ENCODE measurements at places on chromosomes 4 and X.
A peak's percentile ranks its signal among the peaks of the same experiment; 100 is the strongest.

DNA sequence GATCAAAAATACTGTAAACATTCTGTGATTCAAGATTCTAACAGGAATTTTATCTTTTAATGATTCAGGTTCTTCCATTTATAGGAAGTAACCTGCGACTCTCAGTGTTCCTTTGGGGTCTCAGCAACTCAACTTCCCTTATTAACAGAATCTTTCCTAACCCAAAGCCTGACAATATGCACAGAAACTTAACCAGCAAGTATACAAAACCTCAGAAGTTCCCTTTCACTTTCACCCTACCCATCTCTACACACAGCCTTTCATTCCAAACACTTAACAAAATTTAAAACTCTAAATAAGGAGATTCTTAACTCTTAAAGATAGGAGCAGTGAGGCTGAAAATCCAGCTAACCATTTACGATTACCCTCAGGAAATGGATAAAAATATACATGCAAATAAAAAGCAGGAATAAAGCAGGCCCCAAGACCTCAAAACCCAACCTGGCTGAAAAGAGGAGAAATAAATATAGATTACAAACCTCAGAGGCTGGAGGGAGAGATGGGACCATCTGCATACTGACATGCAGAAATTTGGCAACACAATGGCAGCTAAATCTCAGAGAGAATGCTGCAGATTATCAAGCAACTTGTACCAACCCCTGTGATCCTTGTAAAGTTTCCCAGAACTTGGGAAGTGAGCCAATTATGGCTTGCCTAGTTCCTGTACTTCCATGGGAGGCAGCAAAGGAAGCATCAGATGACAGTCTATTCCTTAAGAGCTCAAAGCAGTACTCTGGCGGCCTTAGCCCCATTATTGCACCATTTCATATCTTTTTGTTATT is 101.0 kb downstream of the ATP11C start:
- DNase-seq, result no peak

DNA sequence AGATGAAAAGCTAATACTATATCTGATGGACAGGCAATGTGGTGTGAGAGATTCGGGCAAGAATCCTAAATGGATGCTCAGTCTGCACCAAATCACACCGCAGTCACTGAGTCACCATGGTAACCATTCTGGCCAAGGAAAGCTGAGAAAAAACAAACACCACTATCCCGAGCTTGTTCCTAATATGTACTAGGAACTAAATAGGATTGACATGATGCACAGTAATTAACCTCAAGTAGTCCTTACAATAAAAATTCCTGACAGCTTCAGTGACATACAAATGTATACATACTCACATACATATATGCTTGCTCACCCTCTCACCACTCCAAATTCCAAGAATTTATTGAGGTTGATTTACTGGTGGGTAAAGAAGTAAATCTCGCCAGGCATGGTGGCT is 1.1 kb upstream of the RAB40A start:
- peak; percentile 30 for DNase-seq

- peak; percentile 28 for DNase-seq
Observed at GRCh38 chrX:48648336-48648751, 35.3 kb upstream of the WAS start.

DNA sequence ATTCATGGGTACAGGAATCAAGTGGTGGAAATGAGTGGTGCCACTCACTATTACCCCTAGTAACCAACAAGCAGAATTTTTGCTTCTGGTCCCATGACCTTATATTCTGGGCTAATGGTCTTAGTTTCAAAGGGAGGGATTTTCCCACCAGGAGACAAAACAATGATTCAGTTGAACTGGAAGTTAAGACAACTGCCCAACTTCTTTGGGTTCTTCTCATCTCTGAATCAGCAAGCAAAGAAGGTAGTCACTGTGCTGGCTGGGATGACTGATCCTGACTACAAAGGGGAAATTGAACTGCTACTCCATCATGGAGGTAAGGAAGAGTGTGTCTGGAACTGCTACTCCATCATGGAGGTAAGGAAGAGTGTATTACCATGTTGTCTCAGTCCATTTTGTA is 87.2 kb downstream of the IL13RA2 start:
- DNase-seq, result no peak

- no peak for DNase-seq
Observed at GRCh38 chr4:165879641-165880040, 6.6 kb downstream of the TLL1 start.

- no peak for DNase-seq
Observed at GRCh38 chrX:132671229-132671641, 182.4 kb upstream of the MBNL3 start.

- DNase-seq, result no peak
Observed at GRCh38 chrX:46268412-46268811, 276.8 kb downstream of the ZNF674 start.

GRCh38 chr4:140781596-140781995 is 25.4 kb upstream of the TBC1D9 start:
- DNase-seq, result no peak

- DNase-seq, result no peak
Observed at GRCh38 chr4:87882321-87882720, 49.6 kb downstream of the MEPE start.

DNA sequence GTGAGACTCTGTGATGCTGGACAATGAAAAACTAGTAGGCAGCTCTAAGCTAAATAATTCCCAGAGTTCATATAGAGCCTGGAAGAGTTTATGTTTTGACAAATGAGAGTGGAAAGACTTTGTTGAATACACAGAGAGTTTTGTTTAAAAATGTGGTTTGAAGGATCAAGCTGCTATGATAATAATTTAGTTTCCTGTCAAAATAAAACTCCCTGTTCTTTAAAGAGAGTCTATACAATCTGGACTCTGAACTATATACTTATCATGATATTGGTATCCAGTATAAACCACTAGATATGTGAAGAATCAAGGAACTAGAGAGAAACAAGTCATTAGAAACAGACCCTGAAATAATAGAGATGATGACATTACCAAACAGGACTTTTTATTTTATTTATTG is 158.6 kb downstream of the C4orf33 start:
- no peak for DNase-seq

DNA sequence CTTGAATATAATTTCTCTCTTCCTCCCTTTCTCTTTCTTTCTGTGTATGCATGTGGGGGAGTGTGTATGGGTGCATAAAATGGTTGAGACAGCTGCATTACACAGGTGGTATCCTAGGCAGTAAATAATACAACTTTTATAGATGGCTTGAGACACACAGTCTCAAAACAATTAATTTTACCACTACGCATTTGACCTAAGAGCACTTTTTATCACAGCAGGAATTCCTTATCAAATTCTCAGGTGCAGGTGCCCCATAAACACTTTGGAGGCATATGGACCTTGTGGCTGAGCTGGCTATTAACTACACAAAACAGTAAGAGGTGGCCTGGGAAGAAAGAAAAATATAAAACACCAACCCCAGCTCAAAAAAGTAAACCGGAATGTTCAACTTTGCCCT is 91.3 kb downstream of the RASGEF1B start:
- no peak for DNase-seq

GRCh38 chr4:174650711-174651355 is 128.5 kb upstream of the HPGD start:
- DNase-seq, result no peak

GRCh38 chrX:3136161-3136961 is 95.1 kb downstream of the ARSF start:
- DNase-seq, result no peak

- no peak for DNase-seq
Observed at GRCh38 chrX:72294497-72294896, 11.2 kb downstream of the CITED1 start.

GRCh38 chr4:120858776-120859175 is 63.8 kb downstream of the PRDM5 start:
- DNase-seq, result no peak

DNA sequence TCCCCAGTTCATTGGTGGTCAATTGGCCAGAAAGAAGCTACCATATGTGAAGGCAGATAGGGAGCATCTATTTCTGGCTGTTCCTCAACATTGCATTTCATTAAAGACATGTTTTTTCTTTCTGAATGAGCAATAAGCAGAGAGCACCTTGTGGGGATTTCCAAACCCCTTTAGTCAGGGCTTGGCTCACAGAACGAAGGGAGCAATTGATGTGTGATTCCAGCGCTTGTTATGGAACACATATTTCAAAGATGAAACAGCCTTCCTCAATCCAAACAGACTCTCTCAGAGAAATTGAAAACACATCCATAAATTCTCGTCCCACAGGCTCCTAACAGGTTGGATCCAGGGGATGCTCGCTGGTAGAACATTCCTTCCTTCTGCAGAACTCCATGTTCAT is 84.1 kb downstream of the CLCN4 start:
- no peak for DNase-seq

GRCh38 chr4:108144451-108144850 is 24.3 kb downstream of the LEF1 start:
- DNase-seq, result no peak

GRCh38 chr4:139242511-139243051 is 37.4 kb downstream of the MGARP start:
- DNase-seq, result no peak

DNA sequence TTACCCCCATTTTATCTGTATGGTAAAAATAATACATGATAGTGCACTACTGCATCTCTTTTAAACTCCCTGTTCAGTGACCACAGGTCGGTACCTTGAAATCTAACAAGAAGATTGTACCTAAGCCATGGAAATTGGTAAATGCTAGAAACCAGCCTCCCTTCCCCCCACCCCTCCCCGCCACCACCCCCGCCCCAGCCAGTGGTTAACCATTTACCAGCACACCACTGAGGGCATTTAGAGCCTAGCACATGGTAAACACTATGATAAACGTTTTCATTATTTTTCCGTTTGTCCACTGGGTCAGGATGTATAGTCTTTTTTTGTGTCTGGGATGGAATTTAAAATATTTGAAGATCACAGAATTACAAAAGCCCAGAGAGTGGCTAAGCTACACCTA is 703 bp upstream of the FTSJ1 start:
- no peak for DNase-seq

DNA sequence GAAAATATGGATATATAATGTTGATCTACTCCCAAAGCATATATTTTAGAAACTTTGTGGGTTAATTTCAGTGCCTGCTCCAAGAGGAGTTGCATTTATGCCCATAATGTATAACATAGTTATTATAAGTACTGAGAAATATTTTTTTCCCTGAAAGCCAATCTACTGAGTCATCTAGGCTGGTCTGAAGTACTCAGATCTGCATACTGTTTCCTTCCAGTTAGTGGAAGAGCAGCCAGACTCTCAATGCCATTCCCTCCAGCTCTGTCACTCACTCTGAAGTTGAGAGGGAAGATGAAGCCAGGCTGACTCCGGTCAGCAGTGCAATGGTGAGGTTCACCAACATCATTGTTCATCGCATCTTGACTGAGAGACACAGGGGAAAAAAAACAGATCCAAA is 505.1 kb downstream of the PPARGC1A start:
- DNase-seq, result no peak

DNA sequence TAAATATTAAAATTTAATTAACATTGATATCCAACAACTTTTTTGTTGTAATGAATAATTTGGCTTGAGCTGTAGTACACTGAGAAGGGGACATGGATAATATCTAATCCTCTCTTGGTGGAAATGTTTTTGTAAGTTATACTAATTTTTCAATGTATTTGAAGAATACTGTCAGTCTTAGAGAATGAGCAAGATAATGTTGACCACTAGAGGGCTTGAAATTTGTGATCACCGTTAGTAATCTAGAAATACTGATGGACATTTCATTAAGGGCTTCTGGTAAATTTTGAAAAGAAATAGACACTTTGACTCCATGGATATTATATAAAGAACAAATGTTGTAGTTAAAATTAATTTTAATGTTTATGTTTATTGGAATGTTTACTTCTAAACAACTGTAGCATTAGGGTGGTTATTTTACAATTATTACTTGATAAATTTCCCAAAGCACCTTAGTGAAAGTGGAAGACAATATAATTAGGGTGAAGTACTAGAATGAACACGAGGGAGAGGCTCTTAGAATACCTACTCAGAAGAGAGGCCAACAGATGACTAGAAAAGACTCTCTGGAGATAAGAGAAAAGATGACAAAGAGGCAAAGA is 20.0 kb upstream of the CAMK2D start:
- no peak for DNase-seq

DNA sequence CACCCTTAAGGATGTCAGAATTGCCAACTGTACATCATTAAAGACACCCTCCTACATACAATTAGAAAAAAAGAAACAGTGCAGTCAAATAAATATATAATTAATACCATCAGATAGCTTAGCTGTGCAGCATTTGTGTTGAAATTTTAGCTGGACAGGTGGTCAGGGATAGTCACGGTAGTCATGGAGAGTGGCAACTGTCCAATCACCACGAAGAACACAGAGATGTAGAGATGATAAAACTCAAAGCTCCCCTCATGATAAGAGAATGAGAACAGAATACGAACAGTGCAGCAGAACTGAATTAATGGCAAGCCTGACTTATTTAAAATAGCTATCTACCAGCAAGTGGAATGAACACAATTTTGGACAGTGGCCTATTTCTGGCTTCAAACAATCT is 27.2 kb downstream of the SLC39A8 start:
- DNase-seq, result no peak

DNA sequence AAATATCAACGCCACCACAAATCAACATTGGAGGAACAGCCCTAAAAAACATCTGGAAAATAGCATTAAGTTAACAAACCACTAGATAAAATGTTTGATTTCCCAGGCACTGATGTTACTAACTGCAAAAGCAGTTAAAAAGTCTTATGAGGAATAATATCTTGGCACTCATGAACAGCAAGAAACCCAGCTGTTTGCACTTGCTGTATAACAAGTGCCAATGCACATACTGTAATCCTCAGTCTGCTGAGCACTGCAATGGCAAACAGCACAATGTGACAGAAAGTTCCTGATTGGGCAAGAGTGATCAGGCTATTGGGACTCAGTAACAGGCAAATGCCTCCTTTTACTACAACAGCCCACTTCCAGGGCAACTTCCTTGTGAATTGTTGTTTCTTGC is 20.8 kb upstream of the SEC24B start:
- no peak for DNase-seq

GRCh38 chr4:113763029-113763285 is 1.4 kb upstream of the CAMK2D start:
- no peak for DNase-seq

- DNase-seq, result no peak
Observed at GRCh38 chr4:15652191-15652590, 3.0 kb downstream of the FBXL5 start.

GRCh38 chr4:34043131-34043530 is 2201.2 kb downstream of the ARAP2 start:
- no peak for DNase-seq
